Kidney (tissue), 22 donors: ENCODE measurements at places on chromosomes 3 and 15. TPM values are rescaled to one million over a fixed set of nuclear protein-coding genes. Genes with fewer than 3 reads are reported as not detected.
A peak's percentile ranks its signal among the peaks of the same experiment; 100 is the strongest.

ARF4 gene
- 123 TPM for total RNA-seq

CFAP44 gene
- total RNA-seq, result 11.0 TPM

KLHL18 gene
- total RNA-seq, result 31.1 TPM

GPR171 gene
- 4.9 TPM for total RNA-seq

EEF1AKMT4 gene
- total RNA-seq, result 2.8 TPM

MORC1 gene
- 0.06 TPM for total RNA-seq

GRCh38 chr15:89157918-89158564 is 63.3 kb downstream of the RLBP1 start:
- H3K4me3 ChIP-seq, result no peak overlapping the region
- DNase-seq, result no peak
- H3K27me3 ChIP-seq, result no peaks in the 10 kb centered on the region
- H3K36me3 ChIP-seq, result peaks cover 5% of the 10 kb centered on the region

- H3K27me3 ChIP-seq, result no peaks in the 10 kb centered on the region
- H3K4me1 ChIP-seq, result no peaks in the 10 kb centered on the region
- H3K27ac ChIP-seq, result no peak overlapping the region
These were observed 6.1 kb downstream of the OR5H1 start for GRCh38 chr3:98136631-98137030.

DNA sequence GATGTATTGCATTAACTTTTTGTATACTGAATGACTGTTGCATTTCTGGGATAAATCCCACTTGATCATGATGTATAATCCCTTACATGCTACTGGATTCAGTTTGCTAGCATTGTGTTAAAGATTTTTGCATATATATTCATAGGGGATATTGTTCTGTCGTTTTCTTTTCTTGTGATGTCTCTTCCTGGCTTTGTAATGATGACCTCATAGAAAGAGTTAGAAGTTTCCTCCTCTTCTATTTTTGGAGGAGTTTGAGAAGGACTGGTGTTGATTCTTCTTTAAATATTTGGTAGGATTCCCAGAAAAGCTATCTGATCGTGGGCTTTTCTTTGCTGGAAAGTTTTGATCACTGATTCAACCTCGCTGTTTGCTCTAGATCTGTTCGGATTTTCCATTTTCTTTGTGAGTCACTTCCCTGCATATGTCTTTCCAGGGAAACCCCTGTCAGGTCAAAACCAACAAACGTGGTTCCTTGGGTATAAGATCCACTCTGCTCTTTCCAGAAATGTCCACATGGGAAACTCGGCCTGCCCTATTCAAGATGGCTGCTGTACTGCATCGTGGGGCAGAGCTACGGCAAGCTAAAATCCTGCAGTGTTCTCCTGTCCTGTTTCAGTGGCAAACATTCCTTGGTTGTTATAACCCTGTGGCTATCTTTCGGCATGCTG is 120.4 kb downstream of the GABRG3 start:
- no peak overlapping the region for H3K4me3 ChIP-seq
- H3K36me3 ChIP-seq, result no peaks in the 10 kb centered on the region
- no peaks in the 10 kb centered on the region for H3K27me3 ChIP-seq
- H3K4me1 ChIP-seq, result no peaks in the 10 kb centered on the region
- H3K27ac ChIP-seq, result no peak overlapping the region
- no peak for DNase-seq

GRCh38 chr3:151315136-151315535 is 1.5 kb downstream of the GPR87 start:
- no peaks in the 10 kb centered on the region for H3K4me1 ChIP-seq
- no peak overlapping the region for H3K27ac ChIP-seq
- H3K36me3 ChIP-seq, result no peaks in the 10 kb centered on the region
- no peaks in the 10 kb centered on the region for H3K27me3 ChIP-seq
- no peak for DNase-seq

- no peak for DNase-seq
- H3K27me3 ChIP-seq, result no peaks in the 10 kb centered on the region
- no peak overlapping the region for H3K4me3 ChIP-seq
These were observed 36.8 kb downstream of the EHD4 start for GRCh38 chr15:41935566-41936020.

DNA sequence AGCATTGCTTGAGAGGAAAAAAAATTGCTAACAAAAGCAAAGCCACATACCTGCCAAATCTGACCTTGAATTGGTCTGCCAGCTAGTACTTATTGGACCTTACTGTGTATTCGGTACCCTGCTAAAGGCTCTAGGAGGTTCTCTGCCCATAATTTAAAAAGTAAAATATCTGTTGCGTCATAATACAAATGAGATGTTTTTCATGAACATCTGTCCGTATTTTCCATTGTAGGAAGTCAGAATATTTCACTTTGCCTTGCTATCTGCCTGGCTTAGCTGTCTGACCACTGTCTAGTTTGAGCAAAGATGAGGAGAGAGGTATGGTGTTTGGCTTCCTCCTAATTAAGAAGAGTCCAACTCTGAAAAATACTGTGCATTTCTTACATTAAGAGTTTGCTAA is 10.8 kb upstream of the C3orf20 start:
- H3K36me3 ChIP-seq, result peaks cover 24% of the 10 kb centered on the region
- H3K27ac ChIP-seq, result no peak overlapping the region
- H3K4me1 ChIP-seq, result no peaks in the 10 kb centered on the region
- H3K4me3 ChIP-seq, result no peak overlapping the region
- no peak for DNase-seq

DNA sequence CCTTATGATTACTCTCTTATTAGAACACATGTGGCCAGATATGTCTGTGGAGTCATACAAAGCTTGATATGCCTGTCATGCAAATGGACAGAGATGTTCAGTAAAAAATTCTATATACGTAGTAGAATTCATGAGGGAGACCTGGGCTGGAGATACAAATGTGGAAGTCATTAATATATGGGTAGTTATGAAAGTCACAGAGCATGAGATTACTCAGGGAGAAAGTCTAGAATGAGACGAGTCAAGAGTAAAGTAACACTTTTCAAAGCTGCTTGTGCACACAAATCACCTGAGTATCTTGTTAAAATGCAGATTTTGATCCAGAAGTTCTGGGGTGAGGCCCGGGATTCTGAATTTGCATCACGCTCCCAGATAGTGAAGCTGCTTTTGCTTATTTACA is 28.4 kb downstream of the OXSM start:
- DNase-seq, result no peak
- no peak overlapping the region for H3K4me3 ChIP-seq
- no peaks in the 10 kb centered on the region for H3K4me1 ChIP-seq
- no peaks in the 10 kb centered on the region for H3K27me3 ChIP-seq

GRCh38 chr3:73868688-73869315 is 244.1 kb upstream of the PDZRN3 start:
- H3K27ac ChIP-seq, result no peak overlapping the region
- no peaks in the 10 kb centered on the region for H3K27me3 ChIP-seq
- no peaks in the 10 kb centered on the region for H3K4me1 ChIP-seq
- peak; percentile 84 for DNase-seq
- H3K36me3 ChIP-seq, result no peaks in the 10 kb centered on the region

DNA sequence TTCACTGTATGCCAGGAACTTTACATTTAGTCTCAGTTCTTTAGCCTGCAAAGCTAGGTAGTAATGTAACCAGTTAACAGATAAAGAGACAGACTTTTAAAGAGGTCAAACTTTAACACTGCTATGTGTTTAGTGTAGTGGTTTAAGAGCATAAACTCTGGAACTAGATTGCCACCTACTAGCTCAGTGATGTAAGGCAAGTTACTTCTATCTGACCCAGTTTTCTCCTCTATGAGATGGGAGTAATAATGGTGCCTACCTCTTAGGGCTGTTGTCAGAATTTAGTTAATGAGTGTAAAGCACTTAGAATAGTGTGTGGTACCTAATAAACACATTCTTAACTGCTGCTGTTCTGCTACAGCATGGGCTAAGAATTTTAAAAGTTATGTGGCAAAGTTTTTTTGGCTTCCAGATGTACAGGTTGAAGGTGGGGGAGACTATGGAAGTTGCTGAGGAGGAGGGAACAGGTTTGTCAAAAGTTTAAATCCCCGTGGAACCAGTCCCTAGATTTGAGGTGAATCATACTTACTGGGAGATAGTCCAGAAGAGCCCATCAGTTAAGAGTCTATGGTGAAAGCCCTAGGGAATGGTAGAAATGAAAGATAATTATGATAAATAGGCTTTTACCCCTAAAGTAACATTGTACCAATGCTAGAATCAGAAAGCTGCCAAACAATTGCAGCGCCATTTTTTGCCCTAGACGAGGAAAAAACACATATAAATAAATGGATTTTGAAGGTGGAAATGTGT is 13.9 kb downstream of the TSC22D2 start:
- peaks cover 4% of the 10 kb centered on the region for H3K4me1 ChIP-seq
- H3K27me3 ChIP-seq, result no peaks in the 10 kb centered on the region
- no peak for DNase-seq
- H3K4me3 ChIP-seq, result no peak overlapping the region

DNA sequence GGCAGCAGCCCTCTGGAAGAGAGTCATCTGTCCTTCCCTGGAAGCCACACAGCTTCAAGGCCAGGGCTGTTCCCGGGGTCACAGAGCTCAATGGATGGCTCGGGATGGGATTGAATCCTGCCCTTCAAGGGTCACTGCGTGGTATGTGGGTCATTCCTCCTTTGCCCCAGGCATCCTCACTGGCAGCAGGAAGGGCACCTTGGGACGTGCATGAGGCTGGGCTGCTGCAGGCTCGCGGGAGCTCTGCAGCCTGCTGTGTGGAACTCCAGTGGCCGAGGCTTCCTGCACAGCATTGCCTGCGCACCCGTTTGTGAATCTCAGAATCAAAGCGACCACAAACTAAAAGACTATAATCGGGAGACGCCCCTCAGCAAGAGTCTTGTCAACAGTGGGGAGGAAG is 60.7 kb downstream of the PCSK6 start:
- no peak for DNase-seq
- H3K36me3 ChIP-seq, result no peaks in the 10 kb centered on the region
- H3K4me3 ChIP-seq, result no peak overlapping the region
- H3K27ac ChIP-seq, result no peak overlapping the region
- no peaks in the 10 kb centered on the region for H3K27me3 ChIP-seq
- H3K4me1 ChIP-seq, result no peaks in the 10 kb centered on the region

GRCh38 chr15:71806452-71806931 is 3.9 kb upstream of the NR2E3 start:
- peak; percentile 79 for DNase-seq
- H3K27ac ChIP-seq, result no peak overlapping the region
- H3K27me3 ChIP-seq, result no peaks in the 10 kb centered on the region
- H3K36me3 ChIP-seq, result no peaks in the 10 kb centered on the region
- peaks cover 8% of the 10 kb centered on the region for H3K4me1 ChIP-seq

GRCh38 chr3:52805270-52806039 is 10.9 kb downstream of the ITIH3 start:
- DNase-seq, result no peak
- H3K27ac ChIP-seq, result no peak overlapping the region
- no peaks in the 10 kb centered on the region for H3K36me3 ChIP-seq
- no peak overlapping the region for H3K4me3 ChIP-seq
- no peaks in the 10 kb centered on the region for H3K27me3 ChIP-seq
- no peaks in the 10 kb centered on the region for H3K4me1 ChIP-seq

DNA sequence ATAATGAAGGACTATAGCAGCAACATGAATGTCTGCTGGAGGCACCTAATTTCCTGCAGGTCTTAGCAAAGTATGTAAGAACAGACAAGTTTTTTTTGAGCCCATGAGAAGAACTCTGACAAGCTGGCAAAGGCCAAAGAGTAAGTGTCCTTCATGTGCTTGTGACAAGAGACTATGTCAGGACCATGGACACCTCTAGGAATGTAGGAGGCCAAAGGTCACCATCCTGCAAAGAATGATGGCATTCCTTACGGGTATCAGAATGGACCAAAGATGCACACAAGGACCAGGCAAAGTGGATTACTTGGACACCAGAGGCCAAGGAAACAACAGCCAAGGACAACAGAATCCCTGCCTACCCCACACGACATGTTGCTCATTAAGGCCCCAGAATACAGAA is 858.5 kb upstream of the CFAP20DC start:
- H3K4me3 ChIP-seq, result no peak overlapping the region
- H3K4me1 ChIP-seq, result no peaks in the 10 kb centered on the region
- H3K36me3 ChIP-seq, result no peaks in the 10 kb centered on the region
- peak; percentile 42 for DNase-seq
- H3K27ac ChIP-seq, result no peak overlapping the region
- H3K27me3 ChIP-seq, result no peaks in the 10 kb centered on the region

GRCh38 chr3:111681661-111682426 is 86.7 kb upstream of the ZBED2 start:
- no peak overlapping the region for H3K4me3 ChIP-seq
- no peaks in the 10 kb centered on the region for H3K27me3 ChIP-seq
- H3K36me3 ChIP-seq, result no peaks in the 10 kb centered on the region
- no peak overlapping the region for H3K27ac ChIP-seq
